Nasal cavity respiratory epithelium epithelial cell of viscerocranial mucosa (primary cell): ENCODE measurements at places on chromosomes 2 and 18. TPM values are rescaled to one million over a fixed set of nuclear protein-coding genes. Genes with fewer than 3 reads are reported as not detected.

Gene MPV17
- total RNA-seq, result 43.7 and 44.1 TPM in 2 replicates

Gene CRYGC
- not detected in 2 replicates for total RNA-seq

Gene IL1R1
- 1.4 and 22.9 TPM in 2 replicates for total RNA-seq

Gene NEU4
- 0.07 TPM in 1 of 2 replicates, not detected in the other for total RNA-seq

Gene NEMP2
- 2.4 and 2.5 TPM in 2 replicates for total RNA-seq

Gene NOL4
- total RNA-seq, result not detected in 2 replicates
